A673 (cell line): ENCODE measurements at places on chromosomes 4 and X.

DNA sequence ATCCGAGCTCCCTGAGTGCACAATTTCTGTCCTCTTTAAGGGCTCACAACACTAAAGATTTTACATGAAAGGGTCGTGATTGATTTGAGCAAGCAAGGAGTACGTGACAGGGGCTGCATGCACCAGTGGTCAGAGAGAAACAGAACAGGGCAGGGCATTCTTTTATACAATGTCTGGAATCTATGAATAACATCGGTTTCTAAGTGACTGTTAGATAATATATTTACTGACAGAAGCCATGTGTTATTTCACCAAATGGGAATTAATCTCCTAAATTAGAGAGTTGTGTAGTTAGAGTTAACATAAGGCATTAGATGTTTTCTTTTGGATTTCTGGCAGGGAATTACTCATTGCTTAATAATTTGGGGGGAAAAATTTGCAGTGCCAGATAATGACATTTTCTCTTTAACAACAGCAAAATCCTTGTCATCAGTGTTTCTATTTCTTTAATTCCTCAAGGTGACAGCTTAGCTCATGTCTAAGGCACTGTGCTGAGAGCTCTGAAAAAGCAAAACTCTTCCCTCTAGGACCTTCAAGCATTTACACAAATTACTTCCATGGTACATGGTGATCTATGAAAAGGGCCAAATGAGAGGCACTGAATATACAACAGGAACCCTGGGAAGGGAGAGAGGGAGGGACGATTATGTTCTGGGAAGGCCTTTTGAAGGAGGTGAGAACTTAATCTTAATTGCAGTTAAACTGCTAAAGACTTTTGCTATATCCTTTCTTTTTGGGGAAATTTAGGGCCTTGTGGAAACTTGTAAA is 145.0 kb downstream of the RTL3 start:
- H3K4me3 ChIP-seq = no peak overlapping the region
- H3K27me3 ChIP-seq = no peaks in the 10 kb centered on the region
- H3K36me3 ChIP-seq = no peaks in the 10 kb centered on the region
- H3K4me1 ChIP-seq = no peaks in the 10 kb centered on the region
- DNase-seq = no peak

DNA sequence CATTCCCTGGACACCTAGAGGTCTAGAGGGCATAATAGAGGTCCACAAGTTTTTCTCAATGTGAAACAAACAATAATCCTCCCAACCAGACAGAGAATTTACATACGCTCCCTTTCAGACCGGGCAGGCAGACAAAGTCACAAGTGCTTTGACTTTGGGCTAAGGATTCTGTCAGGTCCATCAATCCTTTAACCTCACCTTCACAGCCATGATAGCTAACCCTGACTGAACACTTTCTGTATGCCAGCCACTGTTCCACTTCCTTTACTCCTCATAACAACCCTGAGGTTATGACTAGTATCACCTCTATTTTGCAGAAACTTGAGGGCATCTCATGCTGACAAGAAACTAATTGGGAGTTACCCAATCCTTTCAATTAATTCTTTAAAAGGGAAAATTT is 118.8 kb upstream of the AFF2 start:
- H3K4me1 ChIP-seq = no peaks in the 10 kb centered on the region
- no peaks in the 10 kb centered on the region for H3K36me3 ChIP-seq
- H3K27me3 ChIP-seq = no peaks in the 10 kb centered on the region
- H3K27ac ChIP-seq = no peak overlapping the region
- DNase-seq = no peak
- no peak overlapping the region for H3K4me3 ChIP-seq

DNA sequence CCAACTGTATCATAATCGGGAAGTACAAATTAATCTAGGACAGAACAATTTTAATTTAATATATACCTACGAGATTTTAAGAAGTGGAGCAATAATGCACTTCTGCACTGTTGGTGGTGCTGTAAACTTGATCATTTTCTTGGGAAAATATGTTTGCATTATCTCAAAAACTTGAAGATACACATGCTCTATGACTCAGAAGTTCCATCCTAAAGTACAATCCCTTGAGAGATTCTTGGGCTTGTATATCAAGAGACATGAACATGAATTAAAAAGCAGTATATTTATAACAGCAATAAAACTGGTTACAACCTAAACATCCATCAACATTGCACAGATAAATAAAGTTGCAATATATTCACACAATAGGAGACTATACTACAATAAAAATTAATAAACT is 168.8 kb downstream of the CLCN4 start:
- no peaks in the 10 kb centered on the region for H3K36me3 ChIP-seq
- no peaks in the 10 kb centered on the region for H3K4me1 ChIP-seq
- peak; percentile 22 for DNase-seq
- no peak overlapping the region for H3K27ac ChIP-seq

- DNase-seq = no peak
- no peaks in the 10 kb centered on the region for H3K4me1 ChIP-seq
- H3K27ac ChIP-seq = no peak overlapping the region
- H3K4me3 ChIP-seq = no peak overlapping the region
- H3K36me3 ChIP-seq = no peaks in the 10 kb centered on the region
These were observed 246.4 kb downstream of the ZNF674 start for GRCh38 chrX:46298821-46299220.

GRCh38 chrX:39309018-39309635 is 507.9 kb downstream of the MID1IP1 start:
- H3K4me3 ChIP-seq = no peak overlapping the region
- no peaks in the 10 kb centered on the region for H3K27me3 ChIP-seq

DNA sequence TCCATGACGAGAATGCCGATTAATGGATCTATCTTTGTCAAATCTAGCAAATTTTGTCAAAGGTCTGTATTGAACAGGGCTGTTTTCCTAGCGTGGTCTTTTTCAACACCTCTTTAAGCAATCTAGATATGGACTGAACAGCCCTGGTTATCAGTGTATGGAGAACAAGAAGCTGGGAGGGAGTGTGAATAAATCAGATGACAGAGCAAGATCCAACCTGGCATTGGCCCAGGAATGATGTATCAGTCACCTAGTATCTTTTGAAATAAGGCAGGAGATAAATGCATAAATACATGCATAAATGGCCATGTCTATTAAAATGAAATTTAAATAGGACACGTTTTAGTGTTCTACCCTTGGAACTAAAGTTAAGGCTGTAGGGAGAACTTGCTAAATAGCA is 15.7 kb upstream of the AP1S2 start:
- H3K36me3 ChIP-seq = no peaks in the 10 kb centered on the region
- H3K4me3 ChIP-seq = no peak overlapping the region
- peaks cover 7% of the 10 kb centered on the region for H3K27me3 ChIP-seq
- H3K4me1 ChIP-seq = no peaks in the 10 kb centered on the region
- H3K27ac ChIP-seq = no peak overlapping the region

GRCh38 chrX:56310581-56310980 is 78.4 kb downstream of the KLF8 start:
- H3K4me3 ChIP-seq = no peak overlapping the region
- no peaks in the 10 kb centered on the region for H3K4me1 ChIP-seq
- no peak overlapping the region for H3K27ac ChIP-seq
- DNase-seq = no peak
- no peaks in the 10 kb centered on the region for H3K27me3 ChIP-seq

DNA sequence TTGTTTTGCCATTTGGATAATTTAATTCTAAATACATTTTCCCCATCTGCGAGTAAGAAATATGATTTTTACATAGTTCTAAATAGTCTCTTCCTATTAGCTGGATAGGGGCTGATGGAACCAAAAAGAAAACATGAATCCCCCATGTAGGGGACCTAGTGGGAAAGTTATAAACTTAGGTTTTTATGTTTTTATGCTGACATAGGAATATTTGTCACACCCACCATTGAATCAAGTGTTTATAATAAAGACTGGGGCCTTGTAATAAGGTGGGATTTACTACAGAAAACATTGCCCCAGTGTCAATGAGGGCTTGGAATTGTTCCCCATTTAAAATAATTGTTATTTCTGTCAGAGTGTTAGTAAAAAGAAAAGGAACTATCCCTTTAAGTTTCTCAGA is 2506.6 kb downstream of the PCDH7 start:
- H3K36me3 ChIP-seq = no peaks in the 10 kb centered on the region
- no peak overlapping the region for H3K27ac ChIP-seq
- no peak for DNase-seq

GRCh38 chr4:82050796-82051195 is 323.0 kb downstream of the HNRNPD start:
- no peak for DNase-seq
- H3K4me3 ChIP-seq = no peak overlapping the region
- no peaks in the 10 kb centered on the region for H3K36me3 ChIP-seq
- no peaks in the 10 kb centered on the region for H3K4me1 ChIP-seq

GRCh38 chr4:26819026-26819425 is 41.6 kb upstream of the STIM2 start:
- no peaks in the 10 kb centered on the region for H3K36me3 ChIP-seq
- H3K27ac ChIP-seq = no peak overlapping the region
- no peaks in the 10 kb centered on the region for H3K27me3 ChIP-seq

DNA sequence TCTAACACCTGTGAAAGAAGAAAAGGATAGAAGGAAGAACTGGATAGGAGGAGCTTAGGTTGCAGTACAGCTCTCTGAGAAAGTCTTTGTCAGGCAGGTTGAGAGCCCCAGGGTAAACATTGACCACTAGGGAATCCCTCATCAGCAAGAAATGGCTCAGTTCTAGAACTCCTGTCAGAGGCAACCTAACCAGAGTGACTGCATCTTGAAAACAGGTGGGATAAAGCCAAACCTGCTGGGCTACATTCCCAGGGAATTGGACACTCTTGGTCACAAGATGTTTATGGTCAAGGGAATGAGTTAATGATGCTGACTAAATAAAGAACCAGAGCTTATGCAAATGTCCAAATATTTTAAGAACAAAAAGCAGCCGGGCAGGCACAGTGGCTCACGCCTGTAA is 108.3 kb upstream of the MED14 start:
- no peaks in the 10 kb centered on the region for H3K27me3 ChIP-seq
- H3K4me3 ChIP-seq = no peak overlapping the region
- no peaks in the 10 kb centered on the region for H3K4me1 ChIP-seq
- no peak overlapping the region for H3K27ac ChIP-seq
- DNase-seq = no peak

DNA sequence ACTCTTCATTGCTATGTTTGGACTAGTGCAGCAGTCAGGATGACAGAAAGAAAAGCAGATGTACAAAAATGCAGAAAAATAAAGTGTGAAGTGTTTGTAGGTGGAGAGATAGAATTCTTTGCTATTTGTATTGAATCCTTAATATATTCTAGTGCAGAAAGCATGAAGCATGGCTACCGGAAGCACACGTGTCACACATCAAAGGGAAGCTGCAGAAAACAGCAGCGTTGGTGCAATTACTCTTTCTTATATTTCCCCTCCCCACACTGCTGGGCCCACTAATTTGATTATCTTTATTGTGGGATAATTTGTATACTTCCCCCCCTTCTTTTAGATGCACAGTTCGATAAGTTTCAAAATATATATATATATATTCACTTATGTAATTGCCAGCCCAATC is 35.9 kb upstream of the TAPT1 start:
- H3K36me3 ChIP-seq = no peaks in the 10 kb centered on the region
- no peaks in the 10 kb centered on the region for H3K27me3 ChIP-seq
- no peak for DNase-seq
- no peak overlapping the region for H3K27ac ChIP-seq
- H3K4me1 ChIP-seq = peaks cover 5% of the 10 kb centered on the region
